ENCODE measurements at places on chromosomes 12 and 14.

- DNase-seq, result no peak
These were observed 90.6 kb downstream of the CALM1 start for GRCh38 chr14:90487462-90487861.

GRCh38 chr12:43291516-43291915 lies 260.5 kb downstream of the ADAMTS20 start:
- no peak for DNase-seq

DNA sequence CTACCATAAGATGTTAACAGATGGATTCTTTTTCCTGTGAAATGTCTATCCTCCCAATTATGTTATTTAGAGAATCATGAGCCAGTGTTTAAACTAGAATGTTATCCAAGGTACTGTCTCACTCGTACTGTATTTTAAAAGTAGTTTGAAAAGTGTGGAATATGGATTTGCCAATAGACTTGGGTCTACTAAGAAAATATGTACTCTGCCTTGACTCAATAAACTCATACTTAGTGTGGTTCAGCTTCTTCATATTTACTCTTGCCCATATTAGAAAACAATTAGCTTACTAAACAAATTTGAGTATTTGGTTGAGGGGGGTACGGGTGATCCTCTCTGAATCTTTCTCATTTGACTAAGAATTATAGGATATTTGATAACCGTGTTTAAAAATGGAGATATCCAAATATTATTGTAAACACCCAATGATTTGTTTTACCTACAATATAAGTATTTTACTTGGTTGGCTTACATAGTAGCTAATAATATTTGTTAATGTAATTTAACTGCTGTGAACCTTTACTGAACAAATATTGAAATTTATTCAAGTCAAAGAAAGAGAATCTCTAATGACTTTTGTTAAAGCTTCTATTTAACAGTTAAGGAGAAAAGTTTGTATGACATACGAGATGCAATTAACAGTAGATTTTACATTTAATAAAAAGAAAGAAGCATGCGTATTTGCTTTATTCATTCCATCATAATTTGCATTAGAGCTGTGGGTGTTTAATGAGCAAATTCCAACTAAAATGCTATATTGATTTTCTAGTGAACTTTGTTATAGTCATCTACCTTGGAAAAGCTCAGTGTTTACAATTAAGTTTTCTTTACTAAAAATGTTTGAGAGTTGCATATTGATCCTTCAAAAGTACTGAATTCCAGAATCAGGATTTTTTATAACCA lies 81.2 kb downstream of the MIPOL1 start:
- no peak for DNase-seq

- no peak for DNase-seq
These were observed 26.9 kb downstream of the IFNG-AS1 start for GRCh38 chr12:68016136-68016535.

DNA sequence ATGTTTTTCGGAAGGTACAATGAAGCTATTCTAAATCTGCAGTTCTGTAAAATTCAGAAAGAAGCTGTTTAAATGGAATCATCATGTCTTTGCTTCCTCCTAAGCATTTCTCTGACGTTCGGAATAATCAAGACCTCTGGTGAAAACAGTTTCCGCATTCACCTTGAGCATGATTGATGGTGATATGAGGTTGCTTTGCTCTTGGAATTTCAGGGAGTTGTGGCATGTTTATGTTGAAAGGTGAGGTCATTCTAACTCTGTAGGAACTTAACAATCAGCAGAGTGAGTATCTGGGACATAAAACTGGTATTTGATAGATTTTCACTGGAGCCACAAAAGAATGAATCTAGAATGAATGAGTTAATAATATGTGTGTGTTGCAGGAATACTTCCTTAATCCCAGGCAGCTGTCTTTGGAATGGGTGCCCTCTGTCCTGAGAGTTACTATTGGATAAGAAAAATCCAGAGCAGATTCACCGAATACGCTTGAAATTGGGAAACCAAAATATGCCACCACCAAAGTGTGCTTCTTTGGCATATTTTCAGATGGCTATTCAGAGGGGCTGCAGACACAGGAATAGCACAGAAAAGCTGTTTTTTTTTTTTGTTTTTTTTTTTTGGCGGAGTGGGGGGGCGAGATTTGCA lies 599.1 kb downstream of the CCER1 start:
- no peak for DNase-seq

- no peak for DNase-seq
These were observed 73.8 kb upstream of the BDKRB2 start for GRCh38 chr14:96130854-96131253.

DNA sequence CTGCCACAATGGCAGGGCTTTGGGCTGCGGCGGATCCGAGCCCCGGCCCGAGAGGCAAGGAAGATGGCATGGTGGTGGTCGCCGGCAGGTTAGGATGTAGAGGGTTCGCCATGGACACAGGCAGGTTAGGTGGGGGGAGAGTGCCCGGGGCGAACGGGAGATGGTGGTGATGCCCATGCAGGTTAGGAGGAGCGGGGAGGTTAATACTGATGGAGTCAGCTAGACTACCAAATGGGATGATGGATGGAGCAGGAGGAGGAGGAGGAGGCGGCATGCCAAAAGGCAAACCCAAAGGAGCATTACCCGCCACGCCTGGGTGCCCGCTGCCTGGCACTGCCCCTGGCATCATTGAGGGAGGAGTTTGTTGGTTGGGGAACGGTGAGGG lies 6.2 kb downstream of the MYL6 start:
- DNase-seq, result no peak

GRCh38 chr14:86639146-86639545 lies 1109.2 kb downstream of the FLRT2 start:
- no peak for DNase-seq

- no peak for DNase-seq
These were observed 12.9 kb downstream of the ITGB7 start for GRCh38 chr12:53193985-53194716.

Measured in cerebellar nuclear complex (tissue), 1 donor.